HTR-8/SVneo (cell line): ENCODE measurements at places on chromosomes 4 and X.
A peak's percentile ranks its signal among the peaks of the same experiment; 100 is the strongest.

- DNase-seq: no peak
Measured at GRCh38 chr4:158090323-158090722, 82.5 kb downstream of the GASK1B start.

DNA sequence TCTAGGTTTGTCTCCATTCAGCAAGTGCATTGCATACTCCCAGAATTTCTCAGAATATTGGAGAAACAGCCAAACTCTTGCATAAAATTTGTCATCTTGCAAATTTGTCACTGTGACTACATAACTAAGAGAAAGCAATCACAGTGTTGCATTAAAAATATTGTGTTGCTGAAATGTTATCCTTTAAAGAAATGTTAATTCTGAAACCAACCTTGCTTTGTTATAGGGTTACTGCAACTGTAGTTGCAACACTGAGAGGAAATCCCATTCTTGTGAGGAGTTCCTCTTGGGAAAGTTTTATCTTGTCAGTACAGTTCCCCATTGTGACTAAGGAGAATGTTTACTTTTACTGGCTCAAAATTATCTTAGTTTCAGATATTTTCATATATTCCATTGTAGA, 20.9 kb downstream of the CYBB start:
- DNase-seq: no peak

DNA sequence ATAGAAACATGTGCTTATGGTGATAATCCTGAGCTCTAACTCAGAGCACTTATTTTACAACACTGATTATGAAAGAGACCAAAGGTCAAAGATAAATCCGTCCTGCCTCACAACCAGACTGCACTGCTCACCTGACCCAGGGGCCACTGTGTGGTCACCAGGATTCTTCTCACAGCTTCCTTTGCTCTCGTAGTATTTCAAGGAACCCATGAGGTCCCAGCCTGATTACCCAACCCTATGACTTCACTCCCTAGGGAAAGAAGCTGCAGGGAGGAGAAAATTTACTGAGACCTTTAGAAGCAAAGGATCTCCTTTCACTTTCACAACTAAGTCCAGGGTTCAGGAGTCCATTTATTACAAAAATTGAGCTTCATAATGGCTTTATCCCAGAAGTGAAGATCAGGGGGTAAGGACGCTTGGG, 9.6 kb downstream of the SLC25A5 start:
- peak; percentile 40 for DNase-seq

- no peak for DNase-seq
Measured at GRCh38 chr4:14716691-14717090, 285.6 kb upstream of the CPEB2 start.

GRCh38 chrX:34657726-34658070, 613 bp upstream of the TMEM47 start:
- no peak for DNase-seq

- no peak for DNase-seq
Measured at GRCh38 chrX:107804427-107804826, 21.2 kb upstream of the MID2 start.

GRCh38 chr4:133620555-133620954, 471.5 kb downstream of the PCDH10 start:
- no peak for DNase-seq
